Activated CD8-positive, alpha-beta T cell treated with anti-CD3 and anti-CD28 coated beads for 36 hours (primary cell): ENCODE measurements at places on chromosomes 16 and 17. TPM values are rescaled to one million over a fixed set of nuclear protein-coding genes. Genes with fewer than 3 reads are reported as not detected.

- peak; percentile 16 for DNase-seq
These were observed 154.0 kb downstream of the C16orf78 start for GRCh38 chr16:49527611-49528010.

Gene SCGB1C2
- total RNA-seq: not detected

DNA sequence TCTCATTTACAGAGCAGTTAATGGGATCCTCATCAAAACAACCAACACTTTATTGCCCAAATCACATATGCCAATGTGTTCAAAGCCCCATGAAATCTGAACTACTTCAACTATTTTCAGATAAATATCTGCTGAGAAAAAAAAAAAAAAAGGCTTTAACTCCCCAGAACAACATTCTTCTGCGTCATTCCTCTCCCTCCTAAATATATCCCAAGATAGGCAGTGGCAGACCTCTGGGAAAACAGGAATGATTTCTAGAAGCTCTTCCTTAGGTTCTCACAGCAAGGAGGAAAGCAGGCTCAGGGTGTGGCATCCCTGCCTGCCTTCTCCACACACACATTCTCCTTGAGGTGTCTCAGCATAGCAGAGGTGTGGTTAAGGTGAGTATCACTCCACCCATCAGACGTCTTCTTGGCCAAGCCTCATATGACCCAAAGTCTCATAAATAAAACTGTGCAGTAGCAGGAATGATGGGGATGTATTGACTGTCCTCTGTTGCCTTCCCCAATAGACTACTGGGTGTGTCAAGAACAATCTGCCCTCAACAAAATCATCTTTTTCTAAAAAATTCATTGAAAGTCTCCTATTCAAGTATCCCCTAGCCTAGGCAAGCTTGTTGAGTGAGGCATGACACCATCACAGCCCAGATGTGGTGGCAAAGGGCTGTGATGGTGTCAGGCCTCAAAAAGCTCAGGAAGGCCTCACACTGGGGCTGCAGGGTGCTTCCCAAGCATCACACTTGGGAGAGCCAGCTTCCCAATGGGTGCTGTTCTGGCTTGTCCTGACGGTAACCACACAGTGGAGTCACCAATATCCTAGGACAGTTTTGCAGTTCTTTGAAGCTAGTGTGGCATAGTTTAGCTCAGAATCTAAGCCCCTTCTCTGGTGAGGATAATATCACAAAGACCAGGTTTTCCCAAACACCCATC is 135.4 kb upstream of the SOX9 start:
- no peak for DNase-seq

Gene PIGQ
- total RNA-seq: 18.6 TPM

Gene TP53TG3
- not detected for total RNA-seq

Gene CDH15
- not detected for total RNA-seq

Gene KRT31
- not detected for total RNA-seq

Gene HOXB13
- not detected for total RNA-seq

DNA sequence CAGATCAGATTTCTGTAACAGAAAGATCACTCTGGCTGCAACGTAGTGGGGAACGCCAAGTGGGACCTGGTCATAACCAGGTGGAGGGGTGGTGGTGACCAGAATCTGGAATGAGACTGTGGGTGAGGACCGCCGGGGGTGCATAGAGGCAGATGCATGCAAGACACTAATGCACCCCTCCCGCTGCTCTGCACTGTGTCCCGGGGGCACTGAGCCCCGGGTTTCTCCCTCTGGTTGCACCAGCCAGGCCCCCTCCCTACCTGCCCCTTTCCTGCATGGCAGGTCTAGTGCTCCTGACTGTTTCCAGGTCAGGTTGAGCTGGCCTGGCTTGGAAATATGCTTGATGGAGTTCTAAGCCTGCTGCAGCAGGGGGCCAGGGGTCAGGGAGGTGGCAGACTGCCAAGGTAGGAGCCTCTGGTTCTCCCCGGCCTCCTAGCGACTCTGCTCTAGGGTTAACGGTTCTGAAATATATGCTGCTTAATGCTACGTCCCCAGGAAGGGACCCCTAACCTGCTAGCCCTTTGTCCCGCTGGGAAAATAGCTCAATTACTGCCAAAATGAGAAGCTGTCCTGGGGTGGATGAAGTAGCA is 94.3 kb downstream of the SDK2 start:
- DNase-seq: no peak

DNA sequence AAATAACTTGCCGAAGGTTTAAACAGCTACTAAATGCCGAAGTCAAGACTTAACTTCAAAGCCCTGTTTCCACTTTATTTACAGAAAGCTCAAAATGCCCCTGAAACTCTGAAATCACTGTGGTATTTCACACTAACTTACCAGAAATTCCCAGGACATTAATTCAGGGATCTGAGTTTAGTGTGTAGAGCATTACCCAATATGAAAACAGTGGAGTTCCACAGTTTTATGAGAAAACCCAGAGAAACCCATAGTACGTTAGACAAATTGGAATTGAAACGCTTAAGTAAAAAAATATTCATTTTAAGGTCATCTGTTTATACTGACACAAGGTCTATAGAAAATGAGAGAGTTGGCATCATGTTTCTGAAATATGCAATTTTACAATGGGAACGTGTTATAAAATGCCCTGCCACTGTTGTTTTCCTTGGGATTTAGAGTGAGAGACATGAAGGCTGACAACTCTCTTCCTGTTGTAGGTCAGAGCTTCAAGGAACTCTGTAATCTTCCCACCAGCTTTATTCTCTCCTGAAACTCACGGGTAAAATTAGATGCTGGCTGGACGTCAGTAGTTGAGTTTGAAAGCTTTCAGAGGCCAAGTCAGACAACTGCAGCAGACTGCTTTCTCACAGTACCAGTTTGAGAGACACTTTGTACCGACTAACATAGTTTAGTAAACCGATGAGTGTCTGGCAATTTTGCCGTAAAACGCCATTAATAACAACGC is 139.4 kb upstream of the TBX2 start:
- DNase-seq: no peak

- DNase-seq: no peak
These were observed 554 bp downstream of the MTSS2 start for GRCh38 chr16:70685061-70685937.

DNA sequence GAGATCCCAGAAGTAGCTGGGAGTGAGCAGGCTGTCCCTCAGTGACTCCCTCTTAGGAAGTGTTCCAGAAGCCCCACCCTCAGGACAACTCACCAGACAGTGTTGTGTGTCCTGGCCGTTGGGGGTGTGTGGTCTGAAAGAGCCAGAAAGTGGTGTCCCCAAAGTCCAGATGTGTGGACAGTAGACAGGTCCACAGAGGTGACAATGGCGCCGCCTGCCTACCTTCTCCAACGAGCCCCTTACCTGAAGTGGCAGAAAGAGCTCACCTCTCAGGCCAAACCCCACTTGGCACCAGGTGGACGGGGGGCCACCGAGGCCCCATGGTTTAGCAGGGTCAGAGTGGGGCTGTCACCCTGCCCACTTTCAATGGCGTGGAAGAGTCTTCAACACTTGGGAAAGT is 19.9 kb downstream of the C17orf100 start:
- no peak for DNase-seq

GRCh38 chr16:66358231-66358630 is 8.3 kb upstream of the CDH5 start:
- DNase-seq: no peak

Gene TNFRSF17
- not detected for total RNA-seq

- DNase-seq: no peak
These were observed 29.7 kb downstream of the BRIP1 start for GRCh38 chr17:61833536-61834193.

DNA sequence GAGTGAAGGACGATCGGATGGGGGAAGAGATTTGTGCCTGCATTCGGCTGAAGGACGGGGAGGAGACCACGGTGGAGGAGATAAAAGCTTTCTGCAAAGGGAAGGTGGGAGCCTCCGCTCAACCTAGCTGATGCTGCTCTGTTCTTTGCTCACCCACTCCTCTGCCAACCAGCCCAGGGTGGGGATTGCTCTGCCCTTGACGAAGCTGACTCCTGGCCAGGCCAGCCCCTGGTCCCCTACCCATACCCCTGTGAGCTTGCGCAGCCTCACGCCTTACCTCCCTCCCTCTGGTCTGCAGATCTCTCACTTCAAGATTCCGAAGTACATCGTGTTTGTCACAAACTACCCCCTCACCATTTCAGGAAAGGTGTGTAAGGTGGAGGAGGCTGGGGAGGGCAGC is 4.8 kb upstream of the RSAD1 start:
- no peak for DNase-seq

DNA sequence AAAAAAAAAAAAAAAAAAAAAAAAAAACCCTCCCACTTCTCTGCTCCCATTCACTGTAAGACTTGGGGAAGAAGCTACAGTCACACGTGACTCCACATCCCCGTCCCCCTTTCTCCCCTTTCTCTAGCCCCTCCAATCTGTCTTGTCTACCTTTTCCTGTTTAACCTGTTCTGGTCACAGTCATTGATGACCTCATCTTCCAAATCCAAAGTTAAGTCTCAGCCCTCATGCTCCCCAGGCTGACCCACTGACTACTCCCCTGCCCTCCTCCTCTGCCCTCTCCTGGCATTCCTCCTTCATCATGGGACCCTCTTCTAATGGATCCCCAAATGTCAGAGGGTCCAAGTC is 1.6 kb upstream of the CDH5 start:
- DNase-seq: no peak

GRCh38 chr16:5870886-5871691 is 773.5 kb upstream of the EEF2KMT start:
- no peak for DNase-seq

DNA sequence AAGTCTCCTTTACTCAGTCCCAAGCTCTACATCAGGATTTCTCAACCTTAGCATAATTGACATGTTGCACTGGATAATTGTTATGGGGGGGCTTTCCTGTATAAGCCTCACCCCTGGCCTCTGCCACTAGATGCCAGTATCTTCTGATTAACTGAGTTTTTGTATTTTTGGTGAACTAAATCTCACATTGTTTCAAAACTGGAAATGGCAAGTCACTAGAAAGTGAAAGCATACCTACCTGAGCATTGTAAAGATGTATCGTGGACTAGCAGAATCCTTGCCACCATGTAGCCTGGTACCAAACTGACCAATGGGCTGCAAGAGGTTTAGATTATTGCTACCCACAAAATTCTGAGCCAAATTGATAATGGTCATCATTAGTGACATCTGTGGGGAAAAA is 15.0 kb downstream of the TOP2A start:
- no peak for DNase-seq

DNA sequence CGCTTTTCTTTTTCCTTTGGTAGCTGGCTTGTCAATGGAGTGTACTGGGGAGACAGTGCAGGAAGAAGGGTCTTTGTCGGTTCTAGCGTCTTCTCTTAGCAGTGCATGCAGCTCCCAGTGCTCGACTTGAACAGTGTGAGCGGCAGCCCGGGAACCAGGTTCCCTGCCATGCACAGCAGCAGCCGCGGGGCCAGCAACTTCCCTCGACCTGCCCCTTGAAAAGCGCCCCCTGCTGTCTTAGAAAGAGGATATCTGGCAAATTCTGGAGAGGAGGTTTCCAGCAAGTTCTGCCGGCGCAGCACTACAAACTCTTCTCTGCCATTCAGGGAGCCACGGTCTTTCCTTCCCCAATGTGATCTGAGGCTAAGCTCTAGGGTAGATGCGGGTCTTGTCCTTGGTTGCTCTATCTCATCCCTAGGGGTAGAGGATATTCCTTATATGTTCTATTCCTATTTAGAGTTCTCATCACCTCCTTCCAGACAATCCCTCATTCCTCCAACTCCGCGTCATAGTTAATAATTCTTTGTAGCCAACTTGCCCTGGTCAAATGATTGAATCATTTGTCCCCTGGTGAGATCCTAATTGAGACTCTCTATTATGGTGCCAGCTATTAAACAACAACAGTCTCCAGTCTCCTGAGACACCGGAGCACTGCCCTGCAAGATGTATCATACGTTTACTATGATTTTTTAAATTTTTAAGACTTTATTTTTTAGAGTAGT is 451.3 kb downstream of the PMP22 start:
- DNase-seq: peak; percentile 36
